ENCODE measurements at places on chromosomes 1 and 21.
A peak's percentile ranks its signal among the peaks of the same experiment; 100 is the strongest.

- DNase-seq, result no peak
These were observed 69.6 kb upstream of the LRRC8B start for GRCh38 chr1:89454845-89455521.

DNA sequence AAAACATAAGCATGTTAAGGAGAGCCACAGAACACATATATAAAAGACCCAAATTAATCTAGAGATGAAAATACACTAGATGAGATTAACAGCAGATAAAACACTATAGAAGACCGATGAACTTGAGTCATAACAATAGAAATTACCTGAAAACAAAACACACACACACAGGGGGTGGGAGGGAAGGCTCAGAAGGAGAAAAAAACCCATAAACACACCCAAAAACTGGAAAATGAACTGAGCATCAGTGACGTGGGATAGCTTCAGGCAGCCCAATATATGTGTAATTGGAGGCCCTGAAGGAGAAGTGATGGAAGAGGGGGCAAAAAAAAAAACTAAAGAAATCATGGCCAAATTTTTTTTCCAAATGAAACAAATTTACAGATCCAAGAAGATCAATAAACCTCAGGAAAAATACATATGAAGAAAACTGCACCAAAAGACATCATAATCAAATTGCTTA, 11.4 kb downstream of the ALDH9A1 start:
- DNase-seq, result no peak

DNA sequence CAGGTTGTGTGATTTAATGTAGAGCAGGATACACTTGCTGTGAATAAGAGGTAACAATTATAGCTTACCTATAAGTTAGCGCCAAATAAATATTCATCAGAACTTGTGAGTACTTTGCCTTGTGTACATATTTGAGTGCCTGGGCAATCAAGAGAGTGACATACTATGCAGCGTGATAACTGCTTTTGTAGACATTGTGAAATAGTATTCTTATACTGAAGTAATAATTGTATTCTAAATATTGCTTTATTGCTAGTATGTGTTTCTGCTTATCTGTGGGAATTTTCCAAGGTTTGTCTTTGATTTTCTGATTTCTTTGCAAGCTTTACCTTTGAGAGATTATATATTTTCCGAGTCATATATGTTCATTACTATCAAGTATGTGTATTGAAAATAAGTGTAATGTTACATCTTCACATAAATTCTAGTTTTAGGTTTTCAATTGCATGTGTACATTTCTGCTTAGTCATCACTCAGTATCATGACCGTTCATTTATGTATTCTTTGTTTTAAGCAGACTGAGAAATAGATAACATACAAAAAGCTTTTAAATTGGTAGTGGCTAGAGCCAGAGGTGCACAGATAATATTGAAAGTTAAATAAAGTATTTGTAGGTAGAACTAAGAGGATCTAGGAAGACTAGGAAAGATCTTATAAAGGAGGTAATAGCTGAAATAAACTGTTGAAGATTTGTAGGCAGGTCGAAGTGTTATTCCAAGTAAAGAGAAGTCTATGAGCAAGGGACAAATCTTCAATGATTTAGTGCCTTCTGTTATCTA, 19.5 kb downstream of the USP25 start:
- no peak for DNase-seq

DNA sequence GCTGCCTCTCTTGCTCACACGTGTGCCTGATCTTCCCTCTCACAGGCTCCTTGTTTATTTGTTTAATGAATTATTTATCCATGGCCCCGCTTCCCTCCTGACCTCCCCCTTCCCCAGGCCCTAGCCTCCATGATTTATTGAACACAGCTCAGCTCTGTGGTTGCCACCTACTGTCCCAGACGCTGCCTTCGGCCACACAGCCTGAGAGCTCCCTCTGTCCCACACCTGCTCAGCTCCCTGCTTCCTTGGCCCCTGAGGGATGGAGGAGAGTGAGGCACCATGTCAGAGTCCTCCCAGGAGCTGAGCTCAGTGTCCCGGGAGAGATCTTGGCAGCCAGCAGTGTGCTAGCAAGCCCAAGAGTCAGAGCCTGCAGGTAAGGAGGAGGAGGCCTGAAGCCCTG, 3.1 kb upstream of the EFNA3 start:
- DNase-seq, result no peak

DNA sequence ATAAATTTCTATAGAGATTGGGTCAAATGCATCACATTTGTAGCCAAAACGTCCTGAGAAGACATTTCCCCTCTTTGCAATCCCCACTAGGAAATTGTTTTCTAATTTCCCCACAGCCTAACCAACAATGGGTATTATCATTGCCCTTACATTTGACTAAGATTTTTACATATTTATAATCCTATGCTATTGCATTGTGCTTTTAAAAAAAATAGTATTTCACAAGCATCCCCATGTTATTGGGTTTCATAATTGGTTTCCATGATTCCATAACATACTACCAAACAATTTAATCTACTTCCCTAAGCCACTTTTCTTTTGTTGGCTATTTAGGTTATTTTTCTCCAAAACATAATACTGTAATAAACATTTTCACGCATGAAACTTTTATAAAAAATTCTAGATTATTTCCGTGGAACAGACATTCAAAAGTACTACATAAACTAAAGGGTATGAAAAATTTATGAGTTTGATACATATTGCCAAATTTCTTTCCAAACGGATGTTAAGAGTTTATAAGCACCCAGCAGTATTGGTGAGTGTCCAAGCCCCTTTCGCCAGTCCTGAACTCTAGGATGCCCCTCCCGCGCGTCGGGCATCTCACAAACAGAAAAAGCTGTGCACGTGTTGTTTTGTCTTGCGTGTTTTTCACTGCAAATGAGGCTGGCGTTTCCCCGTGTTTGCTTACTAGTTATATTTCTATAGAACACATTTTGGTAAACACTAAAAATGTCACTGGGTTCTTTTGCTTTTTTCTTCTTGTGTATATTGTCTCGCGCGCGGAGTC, 2.0 kb upstream of the LHX4 start:
- DNase-seq, result peak; percentile 28
